ENCODE measurements at places on chromosomes 6 and 20.

DNA sequence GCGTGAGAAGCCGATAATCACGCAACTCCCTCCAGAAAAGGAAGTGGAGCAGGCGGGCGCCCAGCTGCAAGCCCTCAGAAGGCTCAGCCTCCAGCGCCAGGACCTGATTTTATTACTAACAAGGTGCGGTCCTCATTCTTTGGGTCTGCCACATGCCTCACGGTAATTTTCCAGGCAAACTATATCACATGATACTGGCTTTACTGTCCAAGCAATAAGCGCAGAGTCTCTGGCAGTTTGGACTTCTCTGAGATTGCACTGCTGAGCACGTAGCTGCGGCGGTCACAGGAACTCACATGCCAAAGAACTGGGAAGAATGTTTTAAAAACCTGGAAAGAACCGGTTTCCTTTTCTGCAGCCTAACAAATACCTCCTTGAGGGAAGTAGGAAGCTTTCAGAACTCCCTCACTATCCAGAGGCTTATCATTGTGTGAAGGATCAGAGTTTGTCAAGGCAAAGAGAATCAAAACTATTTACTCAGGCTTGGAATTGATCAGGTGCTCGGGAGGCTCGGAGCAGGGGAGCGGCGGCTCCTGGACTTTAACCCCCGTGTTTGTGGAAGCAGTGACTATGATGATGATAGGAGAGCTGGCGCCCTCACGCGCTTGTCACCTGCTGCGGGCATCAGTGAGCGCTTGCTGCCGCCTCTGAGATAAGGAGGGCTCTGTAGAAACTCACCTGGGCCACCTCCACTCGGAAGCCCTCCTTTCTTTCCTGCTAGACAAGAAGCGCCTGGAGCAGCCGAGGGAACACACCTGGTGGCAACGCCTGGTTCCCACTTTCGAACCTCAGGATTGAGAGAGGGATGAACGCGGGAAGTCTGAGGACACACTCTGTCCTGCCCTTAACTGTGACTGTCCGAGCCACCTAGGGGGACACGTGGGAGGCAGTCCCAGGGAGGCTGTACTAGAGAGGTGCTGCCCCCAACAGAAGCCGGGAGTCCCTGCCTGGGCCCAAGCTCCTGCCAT lies 27.2 kb upstream of the SYNJ2 start:
- DNase-seq: no peak

- no peak for DNase-seq
These were observed 1687.0 kb downstream of the GRIK2 start for GRCh38 chr6:103080497-103080896.

- no peak for DNase-seq
These were observed 21.6 kb downstream of the SOBP start for GRCh38 chr6:107511511-107511993.

- DNase-seq: no peak
These were observed 34.7 kb downstream of the AAR2 start for GRCh38 chr20:36270744-36271638.

DNA sequence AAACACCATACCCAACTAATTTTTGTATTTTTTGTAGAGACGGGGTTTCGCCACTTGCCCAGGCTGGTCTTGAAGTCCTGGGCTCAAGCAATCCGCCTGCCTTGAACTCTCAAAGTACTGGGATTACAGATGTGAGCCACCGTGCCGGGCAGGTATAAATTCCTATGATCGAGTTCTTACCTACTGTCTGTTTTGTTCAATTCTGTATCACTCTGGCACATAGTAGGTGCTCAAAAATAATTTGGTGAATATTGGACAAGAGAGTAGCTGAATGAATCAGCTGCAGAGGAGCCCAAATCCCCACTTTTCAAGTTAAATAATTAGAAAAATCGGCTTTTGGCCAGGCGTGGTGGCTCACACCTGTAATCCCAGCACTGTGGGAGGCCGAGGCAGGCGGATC lies 13.7 kb upstream of the ZMYND8 start:
- DNase-seq: no peak

- no peak for DNase-seq
These were observed 154.2 kb upstream of the RNF24 start for GRCh38 chr20:4169360-4170190.

DNA sequence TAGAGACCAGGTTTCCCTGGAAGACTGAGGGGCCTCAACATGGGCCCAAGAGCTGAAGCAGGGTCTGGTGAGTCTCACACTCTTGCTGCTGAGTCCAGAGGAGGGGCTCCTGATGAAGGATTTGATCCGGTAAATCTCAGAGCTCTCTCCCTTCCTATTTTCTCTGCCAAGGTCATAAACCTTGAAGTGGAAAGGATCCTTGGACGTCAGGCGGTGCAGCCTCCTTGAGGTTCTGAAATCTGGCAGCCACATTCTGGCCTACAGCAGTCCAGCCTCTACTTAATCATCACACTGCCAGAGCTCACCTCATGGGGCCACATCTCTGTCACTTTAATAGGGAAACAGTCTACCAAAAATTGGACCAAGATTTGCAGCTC lies 24.0 kb downstream of the ACSS1 start:
- no peak for DNase-seq

DNA sequence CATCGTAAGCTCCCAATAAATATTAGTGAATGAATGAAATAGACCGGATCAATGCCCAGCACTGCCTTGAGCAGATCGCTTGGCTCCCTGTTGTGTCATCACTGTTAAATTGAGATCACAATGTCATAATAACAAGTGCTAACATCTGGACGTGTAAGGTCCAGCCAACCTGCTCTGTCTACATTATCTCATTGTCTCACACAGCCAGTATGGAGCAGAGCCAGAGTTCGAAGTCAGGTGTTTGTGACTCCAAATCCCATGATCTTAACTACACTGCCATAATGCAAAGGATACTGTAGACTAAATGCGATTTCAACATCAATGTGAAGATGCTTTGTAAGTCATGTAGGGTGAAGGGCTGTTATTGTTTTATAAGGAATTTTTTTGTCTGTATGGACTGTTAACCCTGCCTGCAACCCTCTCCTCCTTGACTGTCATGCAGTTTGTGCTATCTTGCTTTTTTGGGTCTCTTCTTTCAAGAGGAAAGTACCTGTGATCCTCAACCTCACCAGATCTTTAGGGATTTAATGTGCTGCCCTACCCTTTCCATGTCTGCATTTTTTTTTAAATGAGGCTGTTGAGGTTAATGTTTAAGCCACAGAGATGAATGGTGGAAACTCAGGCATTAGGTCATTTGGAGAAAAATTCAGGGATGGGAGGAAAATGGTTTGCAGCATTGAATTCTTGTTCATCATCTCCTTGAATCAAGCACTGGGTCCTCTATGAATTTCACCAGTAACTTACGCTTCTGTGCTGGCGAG lies 49.0 kb upstream of the OCSTAMP start:
- no peak for DNase-seq

Measured in kidney glomerular epithelial cell (primary cell).